ENCODE measurements at places on chromosomes 7 and 10.

- no peak for DNase-seq
These were observed 35.7 kb upstream of the EBLN1 start for GRCh38 chr10:22253580-22253882.

- DNase-seq, result no peak
These were observed 26.8 kb downstream of the LYZL2 start for GRCh38 chr10:30602747-30603146.

- no peak for DNase-seq
These were observed 222.1 kb downstream of the ARL4A start for GRCh38 chr7:12909483-12909882.

- DNase-seq, result no peak
These were observed 268.6 kb downstream of the SDK1 start for GRCh38 chr7:3569643-3570042.

GRCh38 chr7:104206841-104207240 is 972 bp downstream of the ORC5 start:
- DNase-seq, result no peak

- DNase-seq, result no peak
These were observed 4.1 kb upstream of the CUL1 start for GRCh38 chr7:148694631-148695030.

GRCh38 chr10:110797416-110797815 is 74.3 kb upstream of the PDCD4 start:
- DNase-seq, result no peak

GRCh38 chr10:107708981-107709380 is 544.5 kb upstream of the SORCS1 start:
- no peak for DNase-seq
